ENCODE measurements at places on chromosomes 5 and 9. TPM values are rescaled to one million over a fixed set of nuclear protein-coding genes. Genes with fewer than 3 reads are reported as not detected.

Gene C5
- polyA plus RNA-seq: not detected

Gene HTR4
- not detected for polyA plus RNA-seq

Gene OXCT1
- polyA plus RNA-seq: 18.4 TPM

Gene PRSS3
- not detected for polyA plus RNA-seq

Gene CKS2
- 33.8 TPM for polyA plus RNA-seq

Gene LAMC3
- polyA plus RNA-seq: 7.3 TPM

Measured in muscle of arm (tissue), 14 donors.